ENCODE measurements at places on chromosomes 1 and 21.

GRCh38 chr1:109886827-109887226 is 23.8 kb upstream of the CSF1 start:
- no peak for DNase-seq

GRCh38 chr1:243927381-243927780 is 77.3 kb upstream of the AKT3 start:
- DNase-seq: no peak

- DNase-seq: no peak
Measured at GRCh38 chr1:2248127-2248826, 20.2 kb downstream of the SKI start.

- DNase-seq: no peak
Measured at GRCh38 chr1:7847599-7847998, 5.3 kb downstream of the UTS2 start.

GRCh38 chr21:19340303-19340702 is 936.7 kb upstream of the TMPRSS15 start:
- DNase-seq: no peak

DNA sequence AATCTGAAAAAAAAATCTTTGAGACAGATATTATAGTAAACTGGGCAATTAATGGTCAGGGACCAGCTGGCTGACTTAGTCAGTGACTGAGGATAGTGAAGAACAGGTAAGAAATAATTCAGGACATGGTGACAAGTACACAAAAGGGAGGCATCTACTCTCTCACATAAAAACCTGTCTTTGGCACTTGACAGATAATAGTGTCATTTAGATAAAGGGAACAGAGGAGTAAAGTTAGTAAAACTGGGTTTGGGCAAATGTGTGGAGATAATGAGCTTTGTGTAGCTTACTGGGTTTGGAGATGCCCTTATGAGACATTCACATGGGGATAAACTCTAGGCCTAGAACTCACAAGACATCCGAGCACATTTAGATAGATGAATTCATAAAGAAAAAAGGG is 4.0 kb downstream of the SSX2IP start:
- DNase-seq: no peak

- DNase-seq: no peak
Measured at GRCh38 chr1:24186711-24186992, 437 bp downstream of the IFNLR1 start.

- no peak for DNase-seq
Measured at GRCh38 chr1:81549588-81550127, 251.1 kb upstream of the ADGRL2 start.

- no peak for DNase-seq
Measured at GRCh38 chr1:235054936-235055335, 73.7 kb downstream of the TOMM20 start.

DNA sequence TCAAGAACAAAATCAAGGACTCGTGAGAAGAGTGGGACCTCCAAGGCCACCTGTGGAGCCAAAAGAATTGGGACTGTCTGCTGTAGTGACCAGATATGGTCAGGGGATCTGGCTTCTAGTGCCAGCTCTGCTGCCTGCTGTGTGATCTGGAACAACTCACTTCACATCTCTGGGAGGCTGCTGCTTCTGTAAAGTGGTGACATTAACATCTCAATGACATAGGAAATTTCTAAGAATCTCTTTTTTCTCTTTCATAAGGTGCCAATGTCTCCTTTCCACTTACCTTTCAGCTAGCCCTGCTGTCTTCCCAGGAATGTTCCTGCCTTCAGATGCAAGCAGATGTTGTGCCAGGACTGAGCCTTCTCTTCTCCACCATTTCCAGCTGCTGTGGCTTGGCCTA is 5.0 kb upstream of the SRSF4 start:
- DNase-seq: no peak

- no peak for DNase-seq
Measured at GRCh38 chr1:156766298-156767100, 836 bp upstream of the PRCC start.

- no peak for DNase-seq
Measured at GRCh38 chr1:226943156-226943555, 3.1 kb downstream of the COQ8A start.

DNA sequence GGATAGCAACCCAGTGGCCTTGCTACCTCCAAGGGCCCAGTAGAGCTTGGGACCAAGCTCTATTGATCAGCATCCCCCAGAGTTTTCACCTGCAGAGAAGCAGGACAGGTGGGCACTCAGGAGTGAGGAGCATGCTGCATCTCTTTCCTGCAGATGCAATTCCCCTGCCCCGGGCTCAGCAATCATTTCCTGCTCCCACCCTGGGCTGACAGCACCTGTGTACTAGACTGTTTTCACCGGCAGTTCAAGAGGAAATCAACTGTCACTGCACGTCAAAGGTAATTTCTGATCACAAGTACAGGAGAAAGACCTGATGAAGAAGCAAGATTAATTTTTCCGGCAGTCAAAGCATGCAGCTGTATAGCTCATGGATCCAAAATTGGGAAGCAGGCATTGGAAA is 8.8 kb upstream of the NT5C1A start:
- no peak for DNase-seq

GRCh38 chr1:188402986-188403385 is 1574.2 kb downstream of the PLA2G4A start:
- no peak for DNase-seq

- no peak for DNase-seq
Measured at GRCh38 chr1:221308534-221309511, 429.6 kb downstream of the HLX start.

- no peak for DNase-seq
Measured at GRCh38 chr1:244388961-244389360, 62.7 kb downstream of the ADSS2 start.

GRCh38 chr1:160954158-160955104 is at the start of gene ITLN2:
Gene ITLN2, minus strand, starts transcription at chr1:160954809. Its CDS starts 68 bp downstream, at chr1:160954741.
- peak; percentile 21 for DNase-seq

DNA sequence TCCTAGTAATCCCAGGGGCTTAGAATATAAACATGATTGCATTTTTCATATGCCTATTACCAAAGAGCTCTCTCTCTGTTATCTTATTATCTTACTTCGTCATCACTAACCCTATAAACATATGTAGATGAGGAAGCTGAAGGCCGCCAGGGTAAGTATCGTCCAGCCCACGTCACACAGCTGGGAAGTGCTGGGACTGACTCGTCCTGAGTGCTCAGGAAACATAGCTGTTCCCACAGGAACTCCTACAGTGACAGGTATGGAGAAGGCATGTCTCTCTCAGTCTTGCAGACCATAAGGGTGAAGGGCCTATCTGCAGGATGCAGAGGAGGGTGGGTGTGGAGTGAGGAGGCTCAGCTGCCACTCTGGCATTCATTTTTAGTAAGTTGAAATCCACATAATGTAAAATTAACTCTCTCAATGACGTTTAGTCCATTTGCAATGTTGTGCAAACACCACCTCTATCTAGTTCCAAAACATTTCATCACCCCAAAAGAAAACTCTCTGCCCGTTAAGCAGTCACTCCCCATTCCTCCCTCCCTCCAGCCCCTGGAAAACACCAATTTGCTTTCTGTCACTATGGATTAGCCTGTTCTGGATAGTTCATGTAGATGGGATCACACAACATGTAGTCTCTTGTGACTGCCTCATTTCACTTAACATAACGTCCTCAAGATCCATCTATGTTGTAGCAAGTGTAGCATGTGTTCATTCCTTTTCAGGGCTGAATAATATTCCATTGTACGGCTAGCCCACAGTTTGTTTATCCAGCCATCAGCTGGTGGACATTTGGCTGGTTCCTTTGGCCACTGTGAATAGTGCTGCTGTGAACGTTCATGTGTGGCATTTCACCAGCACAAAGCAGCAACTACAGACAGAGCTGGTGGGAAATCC is 68.3 kb downstream of the TCP10L start:
- DNase-seq: no peak

DNA sequence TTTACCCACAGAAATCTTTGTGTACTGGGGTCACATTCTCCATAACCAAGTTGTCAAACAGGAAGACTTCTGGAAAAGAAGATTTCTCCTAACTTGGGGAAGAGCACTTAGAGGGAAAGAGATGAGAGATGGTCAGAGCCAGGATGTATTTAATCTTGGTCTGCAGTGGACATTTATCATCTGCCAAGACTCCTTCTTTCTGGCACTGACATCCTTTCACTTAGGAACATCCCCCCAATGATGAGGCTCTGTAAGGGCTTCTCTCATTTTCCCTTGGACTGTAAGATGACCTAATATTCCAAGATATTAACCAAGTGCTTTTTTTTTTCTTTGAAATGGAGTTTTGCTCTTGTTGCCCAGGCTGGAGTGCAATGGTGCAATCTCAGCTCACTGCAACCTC is 39.3 kb upstream of the IGSF3 start:
- DNase-seq: no peak

GRCh38 chr1:188154761-188155160 is 1326.0 kb downstream of the PLA2G4A start:
- DNase-seq: no peak

GRCh38 chr21:15160136-15160535 is 95.3 kb upstream of the NRIP1 start:
- DNase-seq: no peak

GRCh38 chr1:44568128-44568900 is 106.0 kb downstream of the TMEM53 start:
- no peak for DNase-seq

DNA sequence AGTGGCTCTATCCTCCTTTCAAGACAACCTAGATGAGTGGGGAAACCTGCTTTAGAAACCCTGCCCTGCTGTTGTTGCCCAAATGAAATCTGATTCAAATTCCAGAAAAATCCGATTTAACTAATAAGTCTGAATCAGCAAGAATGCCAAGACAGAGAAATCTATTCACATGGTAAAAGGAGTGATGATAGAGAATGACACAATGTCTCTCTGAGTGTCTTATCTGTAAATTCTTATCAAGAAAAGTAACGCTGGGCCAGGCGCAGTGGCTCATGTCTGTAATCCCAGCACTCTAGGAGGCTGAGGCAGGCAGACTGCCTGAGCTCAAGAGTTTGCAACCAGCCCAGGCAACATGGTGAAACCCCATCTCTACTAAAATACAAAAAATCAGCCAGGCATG is 13.7 kb upstream of the GUCA2A start:
- DNase-seq: no peak

DNA sequence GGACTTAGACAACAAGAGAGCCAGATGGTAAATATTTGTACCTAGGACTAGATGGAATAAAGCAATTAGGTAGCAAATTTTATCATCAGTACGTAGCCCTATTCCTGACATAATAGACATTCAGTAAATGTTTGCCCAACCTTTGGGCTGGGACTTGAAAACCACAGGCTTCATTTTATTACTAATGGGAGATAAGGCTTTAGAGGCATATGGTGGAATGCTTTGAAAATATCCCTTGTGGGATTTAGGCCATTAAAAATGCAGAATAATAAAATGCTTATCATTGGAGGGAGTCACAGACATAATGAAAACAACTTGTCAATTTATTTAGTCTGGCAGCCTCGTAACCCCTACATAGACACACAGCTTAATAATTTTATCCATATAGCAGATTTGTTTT is 296.1 kb upstream of the SPAG17 start:
- DNase-seq: no peak

DNA sequence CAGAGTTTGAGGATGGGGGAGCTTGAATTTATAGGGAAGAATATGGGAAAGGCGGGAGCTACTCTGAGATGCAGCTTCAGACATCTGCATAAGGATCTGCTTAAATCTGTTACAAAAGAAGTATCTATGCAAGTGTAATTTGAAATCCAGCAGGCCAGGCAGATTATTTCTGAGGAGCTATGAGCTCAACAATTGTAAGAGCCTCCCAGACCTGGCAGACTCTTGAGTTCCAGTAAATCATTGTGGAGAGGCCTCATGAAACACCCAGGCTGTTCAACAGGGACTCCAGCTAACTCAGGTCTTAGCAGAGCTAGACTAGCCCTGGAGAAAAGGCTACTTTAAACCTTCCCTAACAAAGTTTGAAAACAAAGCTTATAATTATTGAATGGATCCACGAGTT is 647.5 kb upstream of the CHRM3 start:
- DNase-seq: no peak

DNA sequence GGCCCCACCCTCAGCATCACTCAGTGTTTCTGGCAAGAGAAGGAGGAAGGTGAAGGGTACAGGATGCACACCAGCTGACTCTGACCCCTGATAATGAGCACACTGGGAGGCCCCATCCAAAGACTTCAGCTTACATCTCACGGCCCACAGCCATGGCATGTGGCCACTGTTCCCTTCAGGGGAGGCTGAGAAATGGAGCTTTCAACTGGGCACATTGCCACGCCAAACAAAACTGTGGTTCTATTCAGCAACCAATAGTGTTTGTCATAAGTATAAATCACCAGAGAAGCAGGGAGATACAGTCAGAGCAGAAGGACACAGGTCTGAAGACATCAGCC is 12.7 kb upstream of the TRAF3IP3 start:
- DNase-seq: no peak

DNA sequence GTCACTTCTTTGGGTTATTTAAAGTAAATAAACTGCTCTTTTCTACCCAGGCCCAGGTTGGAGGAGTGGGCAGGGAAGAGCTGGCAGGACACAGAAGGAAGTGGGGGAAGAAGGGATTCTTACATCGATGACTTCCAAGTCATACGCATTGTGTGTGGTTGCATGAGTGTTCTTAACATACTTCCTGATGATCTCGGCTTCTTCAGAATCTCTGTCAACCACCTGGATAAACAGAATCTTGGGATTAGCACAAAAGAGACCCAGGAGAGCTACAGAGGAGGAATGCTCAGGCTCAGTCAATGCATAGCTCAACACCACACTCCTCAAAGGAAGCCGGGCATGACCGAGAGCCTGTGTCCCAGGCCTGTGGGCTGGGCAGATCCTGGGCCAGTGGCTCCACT is 42.1 kb downstream of the PARP1 start:
- no peak for DNase-seq

DNA sequence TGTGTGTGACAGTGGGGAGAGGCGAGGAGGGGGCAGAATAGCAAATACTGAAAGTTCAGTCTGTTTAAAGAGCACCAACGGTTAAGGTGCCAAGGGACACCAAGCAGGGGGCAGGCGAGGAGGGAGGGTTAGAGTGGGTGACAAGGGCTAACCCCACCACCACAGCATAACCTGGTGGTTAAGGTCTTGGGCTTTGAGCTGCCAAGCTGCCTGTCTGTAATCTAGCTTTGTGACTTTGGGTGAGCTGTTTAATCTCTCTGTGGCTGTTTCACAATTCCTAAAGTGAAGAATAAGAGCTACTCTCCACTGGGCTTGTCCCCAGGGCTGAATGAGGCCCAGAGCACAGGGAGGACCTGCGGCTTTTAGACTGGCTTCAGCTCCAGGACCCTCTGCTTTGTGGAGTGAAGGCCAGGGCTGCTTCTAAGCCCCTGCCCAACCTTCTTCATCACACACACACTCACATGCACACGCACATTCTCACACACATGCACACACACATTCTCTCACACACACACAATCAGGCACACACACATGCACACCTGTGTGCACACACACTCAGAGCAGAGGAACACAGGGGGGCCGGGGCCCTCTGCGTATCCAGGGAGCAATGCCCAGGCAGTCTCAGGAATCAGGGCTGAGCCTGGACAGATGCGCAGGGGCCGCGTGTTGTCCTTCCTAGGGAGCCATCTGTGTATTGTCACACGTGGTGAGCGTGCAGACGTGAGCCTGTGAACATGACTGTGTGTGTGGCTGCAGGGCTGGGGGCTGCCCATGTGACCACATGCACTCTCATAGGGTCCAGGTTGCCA is 101.6 kb upstream of the TARDBP start:
- DNase-seq: no peak

GRCh38 chr1:182786223-182786994 is 3.2 kb upstream of the NPL start:
- DNase-seq: peak; percentile 25
